ENCODE measurements at places on chromosomes 11 and 22.
A peak's percentile ranks its signal among the peaks of the same experiment; 100 is the strongest.

- DNase-seq: no peak
Observed at GRCh38 chr11:12090761-12091258, 19.6 kb upstream of the MICAL2 start.

DNA sequence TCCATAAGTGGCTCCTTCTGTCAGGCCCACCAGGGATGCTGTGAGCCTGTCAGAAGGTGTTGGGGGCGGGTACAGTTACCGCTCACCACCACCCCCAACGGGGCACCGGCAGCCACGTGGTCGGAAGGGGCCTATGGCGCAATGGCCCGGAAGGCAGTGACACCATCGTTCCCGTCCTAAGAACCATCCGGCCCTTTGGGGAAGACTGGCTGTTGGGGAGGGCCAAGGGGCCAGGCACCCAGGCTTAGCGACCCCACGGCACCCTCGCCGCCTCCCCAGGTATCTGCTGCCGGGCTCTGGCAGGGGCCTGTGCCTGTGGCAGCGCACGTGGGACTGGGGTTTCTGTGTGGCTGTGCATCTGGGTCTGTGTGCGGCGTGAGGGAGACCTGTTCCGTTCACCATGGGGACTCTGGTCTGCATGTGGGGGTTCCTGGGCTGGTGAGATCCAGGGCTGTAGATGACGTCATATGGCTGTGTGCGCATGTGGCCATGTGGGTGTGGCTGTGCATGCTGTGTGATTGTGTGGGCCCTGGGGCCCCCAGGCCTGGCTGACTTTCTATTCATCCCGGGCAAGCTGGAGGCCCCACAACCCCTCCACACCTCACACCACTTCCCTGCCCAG, 717 bp downstream of the OSM start:
- peak; percentile 73 for DNase-seq

DNA sequence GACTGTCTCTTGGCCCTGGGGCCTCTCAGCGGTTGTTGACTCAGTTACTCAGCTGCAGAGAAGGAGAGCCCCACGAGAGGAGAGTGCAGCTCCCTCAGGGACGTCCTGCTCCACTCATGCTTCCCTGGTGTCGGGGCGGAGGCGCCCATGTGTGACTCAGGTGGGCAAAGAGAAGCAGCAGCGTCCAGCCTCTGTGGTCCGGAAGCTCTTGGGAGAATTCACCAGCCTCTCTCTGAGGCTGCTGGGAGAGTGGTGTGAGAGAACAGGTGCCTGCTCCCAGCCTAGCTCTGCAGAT, 25.7 kb downstream of the GLB1L2 start:
- DNase-seq: no peak

DNA sequence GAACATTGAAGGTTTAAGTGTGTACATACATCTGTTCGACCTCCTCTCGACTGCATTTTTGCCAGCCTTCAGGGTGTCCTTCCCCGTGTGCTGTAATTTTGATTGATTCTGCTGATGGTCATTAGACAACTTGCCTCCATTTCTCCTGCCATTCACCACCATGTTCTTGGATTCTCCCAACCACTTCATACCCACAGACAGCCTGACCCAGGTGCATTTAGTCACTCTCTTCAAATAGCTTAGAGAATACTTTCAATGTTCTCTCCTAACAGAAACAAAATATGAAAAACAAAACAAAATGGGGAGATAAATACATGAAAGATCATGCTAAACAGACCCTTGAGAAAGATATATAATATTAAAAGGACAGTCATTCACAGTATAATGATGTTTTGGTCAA, 23.2 kb downstream of the KMT5B start:
- DNase-seq: no peak

- DNase-seq: no peak
Observed at GRCh38 chr11:115636753-115637527, 132.7 kb upstream of the CADM1 start.

- DNase-seq: no peak
Observed at GRCh38 chr22:45185718-45186514, 22.2 kb downstream of the NUP50 start.

DNA sequence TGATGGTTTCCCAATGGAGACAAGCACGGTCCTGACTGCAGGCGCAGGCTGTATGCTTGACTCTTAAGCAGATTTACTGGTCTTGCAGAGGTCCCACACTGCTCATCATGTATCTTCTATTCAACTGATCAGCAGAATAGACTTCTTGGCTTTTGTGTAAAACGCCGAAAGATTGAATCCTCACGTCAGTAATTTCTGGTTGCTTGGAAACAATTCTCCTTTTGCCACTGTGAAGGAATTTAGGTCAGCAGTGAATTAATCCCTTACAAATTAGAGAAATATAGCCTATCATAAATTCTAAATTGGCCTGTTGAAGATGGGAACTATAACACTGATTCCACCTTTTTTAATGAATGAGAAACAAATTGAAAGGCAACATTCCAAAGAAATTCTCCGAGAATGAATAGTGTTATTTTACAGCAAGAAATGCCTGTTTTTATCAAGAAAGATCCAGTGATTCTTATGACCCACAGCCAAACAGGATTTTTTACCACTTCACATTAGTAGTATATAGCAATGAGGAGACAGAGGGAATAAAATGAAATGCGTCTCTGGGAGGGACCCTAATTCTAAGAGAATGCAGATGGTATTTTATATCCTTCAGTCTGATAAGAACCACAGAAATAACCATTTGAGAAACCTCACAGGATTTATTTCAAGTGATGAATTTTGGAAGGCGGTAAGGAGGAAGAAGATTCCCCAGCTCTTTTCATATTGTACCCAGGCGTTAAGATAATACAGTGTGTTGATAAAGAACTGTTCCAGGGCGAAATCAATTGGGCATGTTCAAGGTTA, 362.5 kb downstream of the RAB38 start:
- DNase-seq: no peak

DNA sequence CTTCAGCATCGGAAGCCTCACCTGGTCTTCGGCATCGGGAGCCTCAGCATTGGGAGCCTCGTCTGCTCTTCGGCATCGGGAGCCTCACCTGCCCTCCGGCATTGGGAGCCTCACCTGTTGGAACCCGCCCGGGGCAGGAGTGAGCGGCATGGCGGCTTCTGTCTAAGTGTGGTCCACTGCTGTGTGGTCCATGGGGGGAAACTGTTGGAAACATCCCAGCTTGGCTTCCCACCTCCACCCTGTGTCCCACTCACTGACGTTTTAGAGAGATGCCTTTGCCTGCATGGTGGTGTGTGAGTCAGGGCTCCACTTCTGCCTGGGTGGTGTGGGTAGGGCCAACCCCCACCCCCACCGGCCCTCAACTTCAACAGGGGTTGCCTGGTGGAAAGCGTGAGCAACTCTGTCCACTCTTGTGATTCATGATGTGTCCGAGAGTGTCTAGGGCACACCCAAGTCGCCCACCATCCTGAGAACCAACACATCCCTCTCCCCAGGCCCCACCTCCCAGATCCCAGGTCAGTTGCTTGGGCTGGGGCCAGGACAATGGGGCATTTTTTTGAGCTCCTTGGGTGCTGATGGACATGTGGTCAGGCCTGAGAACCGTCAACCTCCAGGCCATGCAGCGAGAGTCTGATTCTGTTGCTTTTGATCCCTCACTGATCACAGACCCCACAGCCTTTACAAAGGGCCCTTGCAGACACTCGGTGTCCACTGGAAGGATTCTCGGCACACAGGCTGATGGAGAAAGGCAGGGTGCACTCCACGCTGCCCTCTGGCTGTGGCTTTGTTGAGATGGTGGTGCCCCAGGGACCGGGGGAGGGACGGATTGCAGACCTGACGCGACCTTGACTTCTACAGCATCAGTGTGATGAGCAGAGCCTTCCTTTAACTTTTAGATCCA, 406.7 kb downstream of the TBC1D22A start:
- DNase-seq: no peak

GRCh38 chr11:10728789-10729472, 22.1 kb upstream of the CTR9 start:
- no peak for DNase-seq

DNA sequence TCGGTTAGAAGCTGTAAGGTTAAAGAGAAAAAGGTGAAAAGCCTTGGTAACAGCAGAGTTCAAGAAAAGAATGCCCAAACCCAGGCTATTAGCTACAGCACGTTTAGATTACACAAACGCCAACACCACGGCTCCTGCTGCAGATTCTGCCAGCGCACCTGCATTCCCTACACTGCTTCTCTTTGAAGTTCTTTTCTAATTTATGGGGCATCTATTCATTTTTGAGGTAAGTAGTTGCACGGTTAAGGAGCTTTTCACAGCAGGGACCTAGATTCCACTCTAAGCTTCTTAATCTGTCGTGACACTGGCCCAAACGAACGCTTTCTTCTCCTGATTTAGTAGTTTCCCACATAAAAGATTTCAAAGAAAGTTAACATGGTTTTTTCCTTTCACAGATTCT, 38.0 kb upstream of the CHKA start:
- no peak for DNase-seq

DNA sequence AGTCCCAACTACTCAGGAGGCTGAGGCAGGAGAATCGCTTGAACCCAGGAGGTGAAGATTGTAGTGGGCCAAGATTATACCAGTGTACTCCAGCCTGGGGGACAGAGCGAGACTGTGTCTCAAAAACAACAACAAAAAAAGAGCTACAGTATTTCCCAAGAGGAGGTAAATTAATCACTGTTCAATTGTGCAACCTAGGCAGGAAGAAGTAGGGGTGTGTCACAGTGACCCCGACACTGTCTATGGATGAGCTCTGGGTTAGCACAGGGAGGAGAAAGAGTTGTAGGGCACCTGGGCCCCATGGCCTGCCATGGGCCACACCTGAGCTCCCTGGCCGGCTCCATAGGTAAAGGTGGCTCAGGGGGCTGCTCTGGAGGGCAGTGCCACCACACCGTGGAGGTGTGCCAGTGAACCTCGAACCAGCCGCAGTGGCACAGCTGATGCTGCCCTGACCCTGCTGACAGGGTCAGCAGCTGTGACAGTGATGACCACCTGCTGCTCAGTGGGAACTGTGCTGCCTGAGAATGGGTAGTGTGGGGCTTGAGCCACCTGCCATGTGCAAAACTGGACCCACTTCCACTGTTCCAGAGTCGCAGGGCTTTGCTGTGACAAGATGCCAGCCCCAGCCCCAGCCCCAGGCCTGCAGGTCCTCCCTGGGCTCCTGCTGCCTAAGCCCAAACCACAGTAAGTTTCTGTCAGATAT, 84.0 kb upstream of the PITPNB start:
- no peak for DNase-seq

GRCh38 chr11:72483412-72484186, 49.3 kb upstream of the CLPB start:
- peak; percentile 22 for DNase-seq

- DNase-seq: no peak
Observed at GRCh38 chr11:35261197-35261596, 122.2 kb downstream of the CD44 start.

GRCh38 chr11:123366924-123367323, 63.1 kb upstream of the GRAMD1B start:
- DNase-seq: no peak

GRCh38 chr11:33234397-33235190, 22.6 kb upstream of the HIPK3 start:
- no peak for DNase-seq

GRCh38 chr11:102387043-102387781, 40.2 kb downstream of the BIRC2 start:
- DNase-seq: no peak

GRCh38 chr11:7690648-7691047, 15.6 kb downstream of the OVCH2 start:
- no peak for DNase-seq

- no peak for DNase-seq
Observed at GRCh38 chr11:2768471-2769408, 68.9 kb upstream of the KCNQ1OT1 start.

GRCh38 chr22:41243361-41243760, 2.6 kb upstream of the CHADL start:
- no peak for DNase-seq

All from bone marrow (tissue), 2 donors.